ENCODE measurements at places on chromosomes 3 and 15. TPM values are rescaled to one million over a fixed set of nuclear protein-coding genes. Genes with fewer than 3 reads are reported as not detected.

The NTRK3 gene
- total RNA-seq = 1.3 TPM

The SMCO1 gene
- total RNA-seq = not detected

The SELENOS gene
- 142 TPM for total RNA-seq

- DNase-seq = no peak
Observed at GRCh38 chr3:71545330-71545729, 38.2 kb downstream of the FOXP1 start.

- DNase-seq = no peak
Observed at GRCh38 chr3:26118165-26118564, 328.3 kb downstream of the OXSM start.

Data from left colon (tissue), 2 donors.